ENCODE measurements at places on chromosomes 7 and 10.

GRCh38 chr10:96588060-96588554 lies 1.3 kb upstream of the TM9SF3 start:
- DNase-seq: no peak

- no peak for DNase-seq
These were observed 116.4 kb upstream of the NOBOX start for GRCh38 chr7:144519925-144520324.

- no peak for DNase-seq
These were observed 269.6 kb upstream of the NEBL start for GRCh38 chr10:21166557-21167287.

GRCh38 chr7:44541028-44541869 lies at the start of gene NPC1L1:
TSS of gene NPC1L1 (minus strand) at chr7:44541330. CDS start at chr7:44541259, 71 bp downstream.
- DNase-seq: no peak

GRCh38 chr10:106679314-106679713 lies 485.2 kb downstream of the SORCS1 start:
- no peak for DNase-seq

DNA sequence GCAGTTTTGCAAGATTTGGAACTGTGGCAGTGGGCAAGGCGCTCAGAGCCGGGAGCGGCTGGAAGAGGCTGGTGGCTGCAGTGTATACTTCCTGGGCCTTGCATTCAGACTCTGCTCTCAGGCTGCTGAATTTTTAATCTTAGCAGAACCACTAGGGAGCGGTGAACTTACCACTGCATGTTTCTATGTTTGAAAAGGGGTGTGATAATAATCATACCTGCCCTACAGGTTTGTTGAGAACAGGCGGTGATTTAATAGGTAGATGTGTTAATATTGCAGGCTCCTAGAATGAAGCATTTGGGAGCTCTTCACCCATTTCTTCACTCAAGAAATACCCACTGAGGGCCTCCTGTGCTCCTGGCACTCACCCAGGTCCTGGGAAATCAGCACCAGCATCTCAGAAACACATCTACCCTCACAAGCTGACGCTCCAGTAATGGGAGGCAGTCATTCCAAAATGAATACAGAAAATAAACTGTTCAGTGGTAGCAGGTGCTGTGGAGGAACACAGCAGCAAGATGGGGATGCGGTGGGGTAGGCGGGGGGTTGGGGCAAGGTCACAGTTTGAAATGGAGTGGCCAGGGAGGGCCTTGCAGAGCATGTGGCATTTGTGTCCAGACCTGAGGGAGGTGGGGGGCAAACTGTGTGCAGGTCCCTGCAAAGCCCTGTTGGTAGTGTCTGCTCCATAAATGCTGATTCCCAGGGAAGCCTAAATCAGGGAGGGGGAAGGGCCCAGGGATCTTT lies 41.0 kb downstream of the VWA2 start:
- no peak for DNase-seq

- DNase-seq: no peak
These were observed 502 bp downstream of the ZNF3 start for GRCh38 chr7:100080907-100081534.

- no peak for DNase-seq
These were observed 59.2 kb downstream of the CDK13 start for GRCh38 chr7:40009301-40009700.

- DNase-seq: no peak
These were observed 197.5 kb upstream of the CSTF2T start for GRCh38 chr10:51896849-51897248.

DNA sequence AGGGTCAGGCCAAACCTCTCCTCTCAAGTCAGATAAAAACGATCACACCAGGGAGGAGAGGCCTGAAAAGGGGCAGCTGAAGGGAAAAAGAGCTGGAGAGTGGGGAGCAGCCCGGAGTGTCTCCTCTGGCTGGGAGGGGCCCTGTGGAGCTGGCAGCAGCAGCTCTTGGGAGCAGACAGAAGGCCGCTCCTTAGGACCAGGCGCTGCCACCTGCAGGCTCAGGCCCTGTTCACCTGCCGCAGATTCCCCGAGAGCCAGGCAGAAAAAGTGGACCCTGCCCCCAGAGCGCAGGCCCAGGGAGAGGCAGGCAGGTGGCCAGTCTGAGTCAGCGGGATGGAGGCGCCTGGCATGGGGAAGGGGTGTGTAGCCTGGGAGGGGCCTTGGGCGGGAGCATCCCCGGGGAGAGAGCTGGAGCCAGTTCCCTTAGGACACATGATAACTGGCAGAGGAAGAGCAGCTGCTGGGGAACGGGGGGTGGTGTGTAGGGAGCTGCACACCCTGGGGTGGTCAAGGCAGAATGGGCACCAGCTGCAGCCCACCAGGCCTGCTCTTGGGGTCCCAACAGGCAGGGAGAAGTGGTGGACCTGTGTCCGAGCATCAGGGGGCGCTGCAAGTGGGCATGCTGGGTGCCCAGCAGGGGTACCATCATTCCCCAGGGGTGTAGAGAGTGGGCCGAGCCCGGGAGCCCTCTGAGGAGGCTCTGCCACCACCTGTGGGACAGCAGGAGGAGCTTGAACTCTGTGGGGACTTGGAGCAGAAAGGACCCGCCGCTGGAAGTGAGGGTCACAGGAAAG lies 177.2 kb upstream of the RHEB start:
- DNase-seq: no peak

DNA sequence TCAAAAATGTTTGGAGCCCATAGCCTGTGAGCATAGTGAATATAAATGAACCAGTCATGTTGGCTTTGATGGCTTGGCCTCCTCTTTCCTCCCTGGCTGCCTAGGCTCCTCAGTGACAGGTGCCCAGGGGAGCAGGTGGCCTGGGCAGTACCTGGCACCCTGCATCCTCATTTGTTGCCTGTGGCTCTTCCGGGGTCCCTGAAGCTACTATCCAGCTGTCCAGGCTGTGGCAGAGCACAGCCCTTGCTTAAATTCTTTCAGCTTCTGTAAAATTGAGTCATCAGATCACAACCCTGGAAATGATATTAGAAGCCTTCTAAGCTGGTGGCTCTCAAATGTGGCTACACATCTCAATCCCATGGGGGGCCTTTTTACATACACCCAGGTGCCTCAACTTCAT lies 525.4 kb downstream of the GALNT17 start:
- DNase-seq: no peak

GRCh38 chr7:96418581-96418980 lies 96.7 kb upstream of the SLC25A13 start:
- no peak for DNase-seq

- DNase-seq: no peak
These were observed 123.3 kb downstream of the CNNM2 start for GRCh38 chr10:103041391-103041790.

GRCh38 chr7:84985073-84985784 lies 201.6 kb downstream of the SEMA3D start:
- DNase-seq: no peak

- no peak for DNase-seq
These were observed 366.1 kb upstream of the ZNF32 start for GRCh38 chr10:44014644-44015250.
